ENCODE measurements at places on chromosomes 5 and 9. TPM values are rescaled to one million over a fixed set of nuclear protein-coding genes. Genes with fewer than 3 reads are reported as not detected.

DNA sequence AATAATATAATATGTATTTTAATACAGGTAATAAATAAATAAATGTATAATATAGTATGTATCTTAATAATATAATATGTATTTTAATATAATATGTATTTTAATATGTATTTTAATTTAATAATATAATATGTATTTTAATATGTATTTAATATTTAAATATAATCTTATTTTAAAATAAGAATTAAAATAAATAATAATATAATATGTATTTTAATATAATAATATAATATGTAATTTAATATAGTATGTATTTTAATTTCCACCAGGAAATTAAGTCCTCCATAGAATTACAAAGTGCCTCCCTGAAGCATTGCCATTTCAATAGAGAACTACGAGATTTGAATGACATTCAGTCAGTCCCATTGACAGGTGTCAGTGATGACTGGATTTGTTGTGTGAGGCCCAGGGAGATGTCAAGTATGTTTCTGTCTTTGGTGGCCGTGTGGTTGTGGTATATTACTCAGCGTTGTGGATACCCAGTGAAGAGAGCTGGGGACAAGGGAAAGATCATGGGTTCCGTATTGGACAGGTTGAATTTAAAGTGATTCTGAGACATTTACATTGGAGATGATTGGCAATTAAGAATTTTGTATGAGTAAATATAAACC is 14.2 kb upstream of the C5orf46 start:
- no peak overlapping the region for H3K4me3 ChIP-seq
- DNase-seq, result no peak
- no peaks in the 10 kb centered on the region for H3K4me1 ChIP-seq
- no peaks in the 10 kb centered on the region for H3K36me3 ChIP-seq

GRCh38 chr9:97387504-97387886 is 24.4 kb upstream of the TDRD7 start:
- H3K4me1 ChIP-seq, result no peaks in the 10 kb centered on the region
- no peaks in the 10 kb centered on the region for H3K36me3 ChIP-seq
- no peak for DNase-seq
- no peak overlapping the region for H3K27ac ChIP-seq
- H3K27me3 ChIP-seq, result no peaks in the 10 kb centered on the region

The DDX31 gene
- 17.5 TPM for total RNA-seq

DNA sequence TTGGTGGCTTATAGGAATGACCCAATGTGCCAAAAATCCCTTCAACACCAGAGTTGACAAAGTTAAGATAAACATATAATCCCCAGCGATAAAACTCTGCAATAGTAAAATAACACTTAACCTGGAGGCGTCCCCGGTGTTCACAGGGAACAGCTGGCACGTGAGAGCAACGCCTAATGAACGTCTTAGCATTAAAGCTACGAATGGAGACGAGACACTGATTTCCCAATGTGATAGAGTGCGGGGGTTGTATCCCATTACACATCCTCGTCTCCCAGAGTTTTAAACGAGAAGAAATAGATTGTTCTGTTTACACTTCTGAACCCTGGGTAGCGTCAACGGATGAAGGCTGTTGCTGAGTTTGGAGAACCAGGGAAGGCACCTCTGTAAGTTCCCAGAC is 57.6 kb downstream of the PTCH1 start:
- H3K27me3 ChIP-seq, result no peaks in the 10 kb centered on the region
- H3K4me1 ChIP-seq, result no peaks in the 10 kb centered on the region
- DNase-seq, result no peak
- H3K27ac ChIP-seq, result no peak overlapping the region

DNA sequence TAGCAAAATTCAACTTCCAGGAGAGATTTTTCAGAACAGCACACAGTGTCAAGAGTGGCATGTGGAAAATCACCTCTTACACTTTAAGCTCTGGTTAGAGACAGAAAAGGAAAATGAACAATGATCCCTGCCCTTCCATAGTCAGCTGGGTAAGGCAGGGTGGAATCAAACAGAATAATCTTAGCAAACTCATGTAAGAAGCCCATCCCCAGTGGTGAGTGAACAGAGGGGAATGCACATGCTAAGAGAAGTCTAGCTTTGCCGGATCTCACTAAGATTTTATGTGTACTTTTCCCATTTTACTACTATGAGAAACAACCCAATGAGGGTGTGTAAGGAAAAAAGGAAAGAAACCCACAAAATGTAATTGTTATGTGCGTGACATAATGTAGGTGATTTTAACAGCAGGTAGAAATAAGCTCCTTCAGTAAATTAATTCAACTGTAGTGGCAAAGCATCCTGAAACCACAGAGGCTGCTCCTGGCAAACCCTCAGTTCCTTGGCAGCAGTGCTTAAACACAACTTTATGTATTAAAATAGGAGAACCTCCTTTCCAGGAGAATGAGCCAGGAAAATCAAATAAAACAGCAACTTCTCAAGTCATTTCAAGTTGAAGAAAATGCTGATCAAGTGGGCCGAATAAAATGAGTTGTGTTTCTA is 366.0 kb upstream of the TRPC7 start:
- DNase-seq, result no peak
- no peaks in the 10 kb centered on the region for H3K4me1 ChIP-seq

The MELK gene
- 112 TPM for total RNA-seq

The DENND1A gene
- total RNA-seq, result 19.7 TPM

DNA sequence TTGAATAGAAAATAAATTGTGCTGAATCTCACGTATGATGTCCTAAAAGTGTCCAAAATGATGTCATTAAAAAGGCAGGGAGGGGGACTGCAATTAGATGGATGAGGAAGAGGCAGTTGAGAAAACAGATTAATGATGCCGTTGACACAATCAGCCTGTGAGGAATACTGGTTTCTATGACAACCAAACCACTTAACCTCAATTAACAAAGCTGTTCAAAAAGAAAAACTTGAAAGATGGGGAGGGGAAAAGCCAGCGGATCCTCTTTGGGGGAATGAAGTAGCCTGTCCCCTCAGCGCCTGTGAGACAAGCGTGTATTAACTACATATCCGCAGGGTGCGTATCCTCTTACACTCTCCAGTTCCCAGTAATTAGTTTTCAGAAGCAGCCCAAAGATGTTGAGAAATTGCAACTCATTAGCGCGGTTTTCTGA is 160.7 kb downstream of the TTC39B start:
- H3K4me1 ChIP-seq, result no peaks in the 10 kb centered on the region
- H3K4me3 ChIP-seq, result no peak overlapping the region
- H3K27me3 ChIP-seq, result no peaks in the 10 kb centered on the region
- no peak for DNase-seq

DNA sequence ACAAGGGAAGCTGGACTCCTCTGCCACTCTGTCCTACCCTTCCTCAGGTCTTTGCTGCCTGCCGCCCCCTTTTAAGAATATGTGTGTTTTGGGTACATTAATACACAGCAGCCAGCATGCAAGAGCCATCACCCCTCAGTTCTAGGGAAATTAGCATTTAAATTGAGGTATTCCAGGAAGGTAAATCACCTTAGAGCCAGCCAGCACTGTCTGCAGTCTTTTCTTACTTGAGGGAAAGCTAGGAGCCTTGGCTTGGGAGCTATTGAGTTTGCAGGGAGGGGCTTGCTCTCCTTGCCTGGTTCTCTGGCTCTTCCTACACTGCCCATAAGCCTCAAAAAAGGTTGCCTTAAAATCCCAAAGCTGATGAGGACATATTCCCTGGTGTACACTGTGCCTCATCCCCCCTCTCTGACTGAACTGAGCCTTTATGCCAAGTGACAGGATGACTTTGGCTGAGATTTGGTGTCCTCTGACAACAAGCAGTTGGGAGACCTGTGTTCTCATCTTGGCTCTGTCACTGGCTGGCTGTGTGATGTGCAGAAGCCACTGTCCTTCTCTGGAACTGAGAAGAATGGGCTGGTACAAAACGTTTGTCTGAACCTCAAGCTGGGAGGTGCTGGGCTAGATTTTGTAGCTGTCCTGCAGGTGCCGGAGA is 54.1 kb downstream of the TRIM32 start:
- no peaks in the 10 kb centered on the region for H3K4me1 ChIP-seq
- no peak overlapping the region for H3K4me3 ChIP-seq
- no peak overlapping the region for H3K27ac ChIP-seq

- DNase-seq, result no peak
- no peaks in the 10 kb centered on the region for H3K36me3 ChIP-seq
- no peaks in the 10 kb centered on the region for H3K4me1 ChIP-seq
- no peak overlapping the region for H3K27ac ChIP-seq
- no peak overlapping the region for H3K4me3 ChIP-seq
Observed at GRCh38 chr5:4942831-4943178, 197.3 kb upstream of the ADAMTS16 start.

DNA sequence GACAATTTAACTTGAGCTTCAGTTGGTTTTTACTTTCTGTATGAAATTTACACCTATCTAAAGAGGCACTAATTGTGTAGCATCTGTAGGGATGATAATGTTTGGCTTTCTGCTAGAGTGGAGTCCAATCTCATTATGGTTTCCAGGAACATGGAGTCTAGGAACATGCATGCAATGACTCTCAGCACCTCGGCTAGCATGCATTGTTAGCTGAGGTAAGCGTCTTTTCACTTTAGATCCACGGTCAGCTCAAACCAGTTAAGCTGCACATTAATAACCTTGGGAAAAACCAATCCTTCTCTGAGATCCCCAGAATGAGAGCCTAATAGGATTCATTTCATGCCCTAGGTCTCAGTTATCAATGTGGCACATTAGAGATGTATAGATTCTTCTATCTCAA is 7.8 kb upstream of the GDA start:
- H3K4me1 ChIP-seq, result no peaks in the 10 kb centered on the region
- H3K27me3 ChIP-seq, result no peaks in the 10 kb centered on the region
- H3K4me3 ChIP-seq, result no peak overlapping the region
- H3K27ac ChIP-seq, result no peak overlapping the region
- no peak for DNase-seq

DNA sequence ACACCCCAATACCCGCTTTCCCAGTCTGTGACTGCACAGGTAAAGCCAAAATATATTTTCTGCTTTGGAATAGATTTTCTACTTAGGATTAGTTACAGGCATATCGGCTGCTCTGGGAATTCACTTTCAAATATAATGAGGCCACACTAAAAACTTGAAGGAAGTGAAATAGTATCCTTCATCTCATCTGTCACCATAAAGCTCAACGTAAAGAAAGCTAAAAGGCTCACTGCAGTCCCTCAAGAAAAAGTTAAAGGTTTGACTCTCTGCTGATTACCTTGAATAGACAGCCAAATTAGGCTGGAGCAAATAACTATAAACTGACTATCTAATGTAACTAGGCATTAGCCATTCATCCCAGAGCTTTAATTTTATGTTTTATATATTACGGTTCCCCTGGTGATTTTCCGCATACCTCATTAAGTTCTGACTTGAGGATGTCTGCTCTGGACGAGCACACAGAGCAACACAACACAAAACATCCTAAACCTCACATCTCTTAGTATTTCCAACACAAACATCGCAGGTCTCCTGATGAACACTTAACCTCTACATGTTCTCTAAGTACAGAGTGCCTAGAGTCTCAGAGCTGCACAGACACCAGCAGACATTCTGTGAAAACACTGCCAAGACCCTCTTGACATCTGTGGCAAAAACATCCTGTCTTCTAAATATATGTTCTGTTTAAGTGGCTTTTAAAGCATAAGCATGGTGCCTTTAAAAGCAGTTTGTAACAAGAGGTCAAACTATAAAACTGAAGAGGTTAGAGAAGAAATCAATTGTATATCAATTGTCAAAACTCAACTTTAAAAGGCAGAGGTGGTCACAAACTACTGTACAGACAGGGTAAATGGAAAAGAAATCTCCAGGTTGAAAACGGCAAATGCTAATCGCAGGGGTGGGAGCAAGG is 35.4 kb downstream of the ELAVL2 start:
- H3K4me3 ChIP-seq, result no peak overlapping the region
- H3K4me1 ChIP-seq, result no peaks in the 10 kb centered on the region
- H3K27me3 ChIP-seq, result no peaks in the 10 kb centered on the region
- H3K36me3 ChIP-seq, result no peaks in the 10 kb centered on the region
- no peak for DNase-seq

The ATP10B gene
- not detected for total RNA-seq

The C9orf43 gene
- total RNA-seq, result 1.2 TPM

The TMEFF1 gene
- total RNA-seq, result 2.2 TPM

DNA sequence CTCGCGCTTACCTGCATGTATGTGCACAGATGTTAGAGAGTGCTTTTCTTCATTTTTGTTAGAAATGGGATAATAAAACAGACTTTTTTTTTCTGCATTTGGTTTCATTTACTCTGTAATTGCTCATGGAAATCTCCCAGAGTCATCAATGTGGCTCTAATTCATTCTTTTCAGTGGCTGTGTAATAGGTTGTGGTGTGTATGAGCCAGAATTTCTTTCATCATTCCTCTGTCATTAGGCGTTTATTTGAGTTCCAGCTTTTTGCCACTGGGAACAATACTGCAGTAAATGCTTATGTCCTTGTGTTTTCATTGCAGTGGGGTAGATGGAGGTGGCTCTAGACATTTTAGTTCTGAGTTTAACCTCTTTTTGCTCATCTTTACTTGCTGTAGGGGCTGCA is 118.9 kb downstream of the NXNL2 start:
- no peaks in the 10 kb centered on the region for H3K27me3 ChIP-seq
- no peak overlapping the region for H3K27ac ChIP-seq
- no peak for DNase-seq
- no peak overlapping the region for H3K4me3 ChIP-seq

The RHOBTB3 gene
- total RNA-seq, result 95.2 TPM

DNA sequence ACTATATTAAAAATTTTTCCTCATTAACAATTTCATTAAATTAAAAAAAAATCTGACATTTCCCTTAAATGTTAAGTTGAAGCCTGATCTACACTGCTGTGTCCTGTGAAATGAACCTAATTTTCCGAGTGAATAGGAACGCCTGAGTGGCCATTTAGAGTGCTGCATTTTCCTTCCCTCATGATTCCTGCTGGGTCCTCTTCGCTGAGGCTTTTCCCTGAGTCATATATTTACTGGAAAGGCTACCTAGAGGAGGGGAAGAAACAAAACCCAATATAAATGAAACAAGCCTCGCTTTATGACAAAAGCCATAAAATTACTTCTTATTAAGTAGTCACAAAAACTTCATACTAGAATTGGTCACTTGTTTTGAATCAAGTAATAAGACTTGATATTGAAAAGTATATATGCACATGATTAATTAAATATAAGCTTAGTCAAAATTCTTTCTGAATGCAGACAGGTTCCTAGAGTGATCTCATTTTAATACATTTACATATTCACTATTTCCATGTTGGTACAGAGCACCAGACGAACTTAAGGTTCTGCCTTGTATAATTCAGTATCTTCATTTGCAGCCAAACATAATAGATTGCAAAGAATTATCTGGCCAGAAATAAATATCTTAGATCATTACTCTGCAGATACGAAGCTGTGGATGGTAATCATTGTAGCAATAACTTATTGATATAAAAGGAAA is 6.3 kb upstream of the ISCA1 start:
- DNase-seq, result no peak
- H3K36me3 ChIP-seq, result no peaks in the 10 kb centered on the region
- no peaks in the 10 kb centered on the region for H3K4me1 ChIP-seq
- no peaks in the 10 kb centered on the region for H3K27me3 ChIP-seq
- H3K4me3 ChIP-seq, result no peak overlapping the region
- H3K27ac ChIP-seq, result no peak overlapping the region

- peak overlapping the region; percentile 94 for H3K4me3 ChIP-seq
- no peak for DNase-seq
- H3K27ac ChIP-seq, result peak overlapping the region; percentile 99
- H3K36me3 ChIP-seq, result peaks cover 8% of the 10 kb centered on the region
Observed at GRCh38 chr5:133051061-133051541, 712 bp upstream of the HSPA4 start.

The MSX2 gene
- 8.5 TPM for total RNA-seq
